Stimulated activated CD8-positive, alpha-beta memory T cell treated with anti-CD3 and anti-CD28 coated beads, Interleukin-4, amount 100 ng/mL, for 48 hours (primary cell): ENCODE measurements at places on chromosomes 3 and 15.

GRCh38 chr15:24877174-24877573, 77.6 kb upstream of the SNRPN start:
- DNase-seq = no peak

DNA sequence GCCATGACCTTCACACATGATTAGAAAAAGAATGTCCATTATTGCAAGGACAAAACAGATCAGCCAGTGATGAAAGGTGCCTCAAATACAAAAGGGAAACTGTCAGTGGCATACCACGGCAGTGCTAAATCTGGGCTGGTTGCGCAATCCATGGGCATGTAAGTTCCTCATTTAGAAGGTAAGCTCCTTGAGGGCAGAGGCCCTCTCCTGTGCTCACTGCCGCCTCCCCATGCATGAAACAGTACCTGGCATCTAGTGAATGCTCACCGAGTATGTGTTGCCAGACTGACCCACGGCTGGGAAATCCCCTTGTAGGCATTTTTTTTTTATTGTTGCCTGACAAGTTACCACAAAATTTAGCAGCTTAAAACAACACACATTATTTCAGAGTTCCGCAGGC, 312.1 kb upstream of the CHRM5 start:
- DNase-seq = no peak

DNA sequence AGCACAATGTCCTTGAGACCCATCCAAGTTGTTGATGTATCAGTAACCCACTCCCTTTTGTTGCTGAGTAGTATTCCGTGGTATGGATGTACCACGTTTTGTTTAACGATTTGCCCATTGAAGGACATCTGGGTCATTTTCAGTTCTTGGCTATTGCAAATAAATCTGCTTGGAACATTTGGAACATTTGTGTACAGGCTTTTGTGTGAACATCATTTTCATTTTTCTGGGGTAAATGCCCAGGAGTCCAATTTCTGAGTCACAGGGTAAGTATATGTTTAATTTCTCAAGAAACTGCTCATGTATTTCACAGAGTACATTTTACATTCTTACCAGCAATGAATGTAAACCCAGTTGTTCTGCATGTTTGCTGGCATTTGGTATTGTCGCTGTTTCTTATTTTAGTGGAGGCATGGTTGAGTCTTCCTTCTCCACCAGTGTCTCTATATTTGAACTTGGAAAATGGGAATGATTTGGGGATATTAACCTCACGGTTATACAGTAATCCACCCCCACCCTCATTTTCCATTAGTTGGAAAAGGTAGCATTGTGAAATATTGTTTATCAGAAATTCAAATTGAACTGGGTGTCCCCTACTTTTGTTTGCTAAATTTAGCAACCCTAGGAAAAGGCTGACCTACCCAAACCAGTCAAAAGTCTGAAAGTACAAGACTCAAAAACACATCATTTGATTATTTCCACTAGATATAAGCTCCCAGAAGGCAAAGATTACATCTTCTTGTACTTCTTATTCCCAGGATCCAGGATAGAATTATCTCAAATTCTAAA, 30.8 kb downstream of the POMGNT2 start:
- DNase-seq = no peak

- DNase-seq = no peak
These were observed 29.5 kb downstream of the DNAH1 start for GRCh38 chr3:52345521-52346109.

DNA sequence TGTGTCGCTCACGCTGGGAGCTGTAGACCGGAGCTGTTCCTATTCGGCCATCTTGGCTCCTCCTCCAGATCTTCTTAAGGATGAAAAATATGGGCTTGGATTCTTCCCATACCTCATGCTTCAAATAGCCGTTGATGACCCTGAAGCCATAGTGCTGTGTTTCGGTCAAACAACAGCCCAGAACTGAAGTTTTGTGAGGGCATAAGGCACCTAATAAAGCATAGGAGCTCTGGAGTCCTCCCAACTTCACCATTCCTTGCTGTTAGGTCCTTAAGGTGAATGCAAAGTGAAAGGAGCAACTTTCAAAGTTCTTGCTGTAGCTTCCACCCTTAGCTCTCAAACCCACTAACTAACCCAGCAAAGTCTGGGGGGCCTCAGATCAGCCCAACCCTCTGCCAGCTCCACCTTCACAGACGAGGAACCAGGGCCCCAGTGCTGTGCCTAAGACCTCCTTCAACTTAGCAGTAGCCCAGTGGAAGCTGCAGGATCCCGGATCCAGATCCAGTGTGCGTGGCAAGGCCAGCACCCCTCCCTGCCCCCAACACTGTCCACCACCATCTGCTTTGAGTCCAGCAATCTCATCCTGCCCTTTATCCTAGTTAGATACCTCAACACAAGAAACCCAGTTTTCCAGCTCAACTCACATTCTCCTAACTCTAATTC, at the start of gene GRK7:
Gene GRK7, plus strand, starts transcription at position 321 of the 663 bp plus-strand sequence. CDS start 14,877 bp downstream, outside the sequence.
- DNase-seq = no peak

GRCh38 chr3:17828388-17828787, 86.0 kb upstream of the TBC1D5 start:
- no peak for DNase-seq

DNA sequence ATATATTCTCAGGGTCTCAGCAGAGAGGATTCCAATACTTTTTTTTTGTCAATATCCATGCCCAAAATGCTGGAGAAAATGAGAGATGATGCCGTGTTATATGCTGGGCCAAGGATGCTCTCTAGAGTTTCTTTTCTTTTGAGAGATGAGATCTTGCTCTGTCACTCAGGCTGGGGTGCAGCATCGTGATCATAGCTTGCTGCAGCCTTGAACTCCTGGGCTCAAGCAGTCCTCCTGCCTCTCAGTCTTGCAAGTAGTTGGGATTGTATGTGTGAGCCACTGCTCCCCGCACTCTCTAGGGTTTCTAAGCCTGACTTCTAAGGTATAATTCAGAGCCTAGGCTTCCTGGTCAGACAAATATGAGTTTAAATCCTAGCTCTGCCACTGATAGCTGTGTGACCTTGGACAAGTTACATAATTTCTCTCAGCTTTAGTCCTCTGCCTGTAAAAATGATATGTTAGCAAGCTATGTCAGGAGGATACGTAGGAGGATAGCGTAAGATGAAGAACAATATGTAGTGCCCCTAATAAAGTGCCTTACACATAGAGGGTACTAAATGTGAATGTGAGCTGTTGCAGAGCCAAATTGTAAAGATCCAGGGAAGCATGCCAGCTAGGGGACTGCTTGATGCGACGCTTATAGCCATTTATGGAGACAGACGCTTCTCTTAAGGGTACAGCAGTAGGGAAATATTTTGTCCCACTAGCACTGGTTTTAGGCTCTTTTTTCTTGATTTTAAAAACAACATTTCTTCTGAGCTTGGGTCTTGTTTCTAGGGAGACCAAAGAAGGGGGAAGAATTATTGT, 7.4 kb downstream of the STARD9 start:
- no peak for DNase-seq

DNA sequence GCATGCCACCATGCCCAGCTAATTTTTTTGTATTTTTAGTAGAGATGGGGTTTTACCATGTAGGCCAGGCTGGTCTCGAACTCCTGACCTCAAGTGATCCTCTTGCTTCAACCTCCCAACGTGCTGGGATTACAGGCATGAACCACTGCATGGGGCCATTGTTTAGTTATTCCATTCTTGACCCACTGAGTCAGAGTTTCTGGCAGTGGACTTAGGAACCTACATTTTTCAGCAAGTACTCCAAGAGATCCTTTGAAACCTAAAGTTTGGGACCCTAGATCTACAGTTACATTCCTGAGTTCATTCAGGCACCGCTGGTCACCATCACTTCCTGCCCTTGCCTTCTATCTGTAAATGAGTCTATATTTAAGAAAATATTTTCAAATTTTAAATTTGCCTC, 1.4 kb upstream of the TNFSF10 start:
- no peak for DNase-seq

DNA sequence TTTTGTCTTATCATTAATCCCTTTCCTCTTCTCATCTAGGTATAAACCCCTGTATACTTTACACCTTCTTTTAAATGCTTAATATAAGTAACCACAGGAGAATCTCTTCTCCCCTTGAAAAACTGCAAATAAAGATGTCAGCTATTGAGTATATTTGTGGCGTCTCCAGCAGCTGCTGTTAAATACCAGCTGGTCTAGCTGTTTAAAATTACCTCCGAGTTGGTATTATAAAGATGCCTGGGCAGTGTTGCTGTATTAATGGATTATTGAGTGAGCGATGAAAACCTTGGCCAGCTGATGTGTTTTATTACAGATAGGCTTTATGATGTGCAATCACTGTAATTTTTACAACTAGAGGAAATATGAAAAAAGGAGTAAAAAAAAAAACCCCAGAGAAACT, 388.1 kb downstream of the TBC1D5 start:
- DNase-seq = no peak

DNA sequence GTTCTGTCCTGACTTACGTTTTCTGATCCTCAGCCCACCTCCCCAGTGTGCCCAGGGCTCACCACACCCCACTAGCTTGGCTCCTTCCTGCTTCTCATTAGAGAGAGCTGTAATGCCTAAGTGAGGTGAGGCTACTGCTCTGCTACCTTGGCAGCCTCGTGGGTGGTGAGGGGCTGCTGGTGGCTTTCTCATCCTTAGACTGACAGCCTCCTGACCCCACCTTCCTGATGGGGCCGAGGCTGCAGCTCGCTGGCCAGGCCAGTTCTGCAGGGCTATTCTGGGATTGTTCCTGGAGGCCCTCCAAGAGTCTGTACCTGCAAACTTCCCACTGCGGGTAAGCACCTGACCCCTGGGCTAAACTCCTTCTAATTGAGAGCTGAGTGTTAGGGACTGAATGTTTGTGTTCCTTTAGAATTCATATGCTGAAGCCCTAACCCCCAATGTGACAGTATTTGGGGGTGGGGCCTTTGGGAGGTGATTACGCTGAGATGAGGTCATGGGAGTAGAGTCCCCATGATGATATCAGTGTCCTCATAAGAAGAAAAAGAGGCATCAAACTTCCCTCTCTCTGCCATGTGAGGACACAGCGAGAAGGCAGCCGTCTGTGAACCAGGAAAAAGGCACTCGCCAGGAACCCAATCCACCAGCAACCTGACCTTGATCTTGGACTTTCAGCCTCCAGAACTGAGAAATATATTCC, 38.1 kb upstream of the IQSEC1 start:
- no peak for DNase-seq

GRCh38 chr3:190853464-190853863, 9.0 kb downstream of the GMNC start:
- DNase-seq = no peak
